A673 (cell line): ENCODE measurements at places on chromosomes 12 and 14. TPM values are rescaled to one million over a fixed set of nuclear protein-coding genes. Genes with fewer than 3 reads are reported as not detected.

Gene PPP2R5C
- total RNA-seq, result 113 and 124 TPM in 2 replicates

- H3K36me3 ChIP-seq, result no peaks in the 10 kb centered on the region
- DNase-seq, result no peak
- H3K4me1 ChIP-seq, result no peaks in the 10 kb centered on the region
- H3K4me3 ChIP-seq, result no peak overlapping the region
- H3K27ac ChIP-seq, result no peak overlapping the region
- no peaks in the 10 kb centered on the region for H3K27me3 ChIP-seq
Measured at GRCh38 chr14:75959031-75959430, 22.8 kb downstream of the TGFB3 start.

GRCh38 chr14:90290337-90291011 is 34.1 kb downstream of the PSMC1 start:
- no peak overlapping the region for H3K4me3 ChIP-seq
- H3K27ac ChIP-seq, result no peak overlapping the region
- no peaks in the 10 kb centered on the region for H3K27me3 ChIP-seq
- no peak for DNase-seq
- no peaks in the 10 kb centered on the region for H3K4me1 ChIP-seq

DNA sequence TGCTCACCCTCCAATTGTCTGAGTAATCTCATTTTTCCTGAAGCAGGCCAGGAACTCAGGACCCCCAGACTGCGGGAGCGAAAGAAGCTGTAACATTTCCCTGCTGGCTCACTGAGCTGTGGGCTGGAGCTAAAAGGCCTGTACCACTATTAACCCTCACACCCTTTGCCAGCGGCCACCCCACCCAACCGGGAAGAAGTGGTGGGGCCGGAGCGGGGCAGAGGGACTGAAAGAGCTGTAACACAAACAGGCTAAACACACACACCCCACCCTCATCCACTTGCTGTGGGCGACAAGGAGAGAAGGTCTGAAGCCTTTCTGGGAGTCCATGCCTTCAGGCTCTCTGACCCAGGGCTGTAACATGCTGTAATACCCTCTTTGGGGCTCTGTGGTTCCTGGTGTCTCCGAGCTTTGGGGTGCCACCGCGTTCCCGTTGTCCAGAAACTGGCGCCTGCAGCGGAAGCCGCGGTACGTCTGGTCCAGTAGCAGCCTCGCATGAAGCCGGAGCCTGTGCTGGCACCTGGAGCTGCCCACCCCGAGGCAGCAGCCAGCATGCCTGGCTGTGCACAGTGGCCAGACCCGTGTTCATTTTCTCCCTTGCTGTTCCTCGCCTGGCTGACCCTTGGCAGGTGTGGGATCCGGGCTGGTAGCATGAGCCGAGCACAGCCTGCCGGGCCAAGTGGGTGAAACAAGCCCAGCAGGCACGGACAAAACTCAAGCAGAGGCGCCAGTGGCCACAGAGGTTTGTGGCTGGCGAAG is 345.5 kb upstream of the MGAT4C start:
- no peak overlapping the region for H3K4me3 ChIP-seq
- no peak overlapping the region for H3K27ac ChIP-seq
- no peaks in the 10 kb centered on the region for H3K27me3 ChIP-seq
- no peaks in the 10 kb centered on the region for H3K36me3 ChIP-seq

GRCh38 chr14:95652690-95653089 is 33.5 kb upstream of the TCL1B start:
- H3K36me3 ChIP-seq, result no peaks in the 10 kb centered on the region
- no peak overlapping the region for H3K4me3 ChIP-seq
- no peak overlapping the region for H3K27ac ChIP-seq
- H3K27me3 ChIP-seq, result no peaks in the 10 kb centered on the region
- DNase-seq, result no peak

GRCh38 chr12:93015871-93016751 is 87.0 kb upstream of the EEA1 start:
- H3K27ac ChIP-seq, result no peak overlapping the region
- DNase-seq, result no peak
- no peak overlapping the region for H3K4me3 ChIP-seq
- no peaks in the 10 kb centered on the region for H3K36me3 ChIP-seq
- H3K4me1 ChIP-seq, result no peaks in the 10 kb centered on the region

Gene ERP27
- total RNA-seq, result not detected in 2 replicates

- no peaks in the 10 kb centered on the region for H3K27me3 ChIP-seq
- no peak for DNase-seq
- no peak overlapping the region for H3K27ac ChIP-seq
- no peaks in the 10 kb centered on the region for H3K36me3 ChIP-seq
Measured at GRCh38 chr14:21999402-21999801, 325.8 kb upstream of the OR4E1 start.

Gene KIF5A
- total RNA-seq, result 2.1 and 3.3 TPM in 2 replicates

Gene B4GALNT1
- total RNA-seq, result 34.5 and 39.0 TPM in 2 replicates

DNA sequence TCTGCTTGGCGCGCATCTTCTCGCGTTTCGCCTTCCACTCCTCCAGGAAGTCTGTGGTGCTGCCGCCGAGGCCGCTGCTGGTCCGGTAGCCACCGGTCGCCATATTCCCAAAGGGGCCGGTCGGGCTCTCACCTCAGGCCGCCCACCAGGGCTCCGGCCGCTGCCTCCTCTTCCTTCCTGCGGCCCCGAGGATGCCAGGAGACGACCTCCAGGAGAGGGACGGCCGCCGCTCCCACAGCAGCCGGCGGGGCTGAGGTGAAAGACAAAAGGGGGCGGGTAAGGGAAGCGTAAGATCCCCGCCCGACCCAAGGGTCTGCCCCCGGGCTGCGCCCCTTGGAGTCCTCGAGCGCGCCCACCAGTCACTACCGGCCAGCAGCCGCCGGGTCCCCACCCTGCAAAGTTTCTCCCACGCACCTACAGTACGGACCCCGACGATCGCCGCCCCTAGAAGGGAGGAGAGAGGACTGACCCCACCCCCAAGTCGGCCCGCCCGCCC is 574 bp downstream of the PAWR start:
- peaks cover 35% of the 10 kb centered on the region for H3K4me1 ChIP-seq
- H3K36me3 ChIP-seq, result no peaks in the 10 kb centered on the region
- peak overlapping the region; percentile 67 for H3K27ac ChIP-seq
- peak; percentile 45 for DNase-seq

GRCh38 chr14:66979101-66979974 is 209.9 kb upstream of the GARIN2 start:
- no peak overlapping the region for H3K27ac ChIP-seq
- no peaks in the 10 kb centered on the region for H3K27me3 ChIP-seq
- no peak overlapping the region for H3K4me3 ChIP-seq

DNA sequence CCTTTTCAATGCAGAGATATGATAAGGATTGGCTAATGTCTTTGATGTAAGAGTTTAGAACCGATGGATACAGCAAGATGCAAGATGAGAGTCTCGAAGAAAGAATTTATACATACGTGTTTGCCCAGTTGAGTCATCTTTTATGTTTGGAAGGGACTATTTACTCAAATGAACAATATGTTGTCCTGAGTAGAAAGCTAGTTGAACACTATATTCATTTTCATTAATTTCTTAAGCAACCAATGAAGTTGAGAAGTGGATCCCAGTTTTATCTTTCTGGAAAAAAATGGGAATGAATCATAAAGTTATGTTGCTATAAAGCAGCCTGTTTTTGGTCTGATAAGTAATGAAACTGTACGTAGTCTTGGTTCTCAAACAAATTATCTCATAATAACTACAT is 1431.7 kb upstream of the FLRT2 start:
- no peak overlapping the region for H3K4me3 ChIP-seq
- DNase-seq, result no peak
- no peaks in the 10 kb centered on the region for H3K4me1 ChIP-seq
- no peak overlapping the region for H3K27ac ChIP-seq

Gene KLRK1
- total RNA-seq, result 0.17 TPM in 1 of 2 replicates, not detected in the other

DNA sequence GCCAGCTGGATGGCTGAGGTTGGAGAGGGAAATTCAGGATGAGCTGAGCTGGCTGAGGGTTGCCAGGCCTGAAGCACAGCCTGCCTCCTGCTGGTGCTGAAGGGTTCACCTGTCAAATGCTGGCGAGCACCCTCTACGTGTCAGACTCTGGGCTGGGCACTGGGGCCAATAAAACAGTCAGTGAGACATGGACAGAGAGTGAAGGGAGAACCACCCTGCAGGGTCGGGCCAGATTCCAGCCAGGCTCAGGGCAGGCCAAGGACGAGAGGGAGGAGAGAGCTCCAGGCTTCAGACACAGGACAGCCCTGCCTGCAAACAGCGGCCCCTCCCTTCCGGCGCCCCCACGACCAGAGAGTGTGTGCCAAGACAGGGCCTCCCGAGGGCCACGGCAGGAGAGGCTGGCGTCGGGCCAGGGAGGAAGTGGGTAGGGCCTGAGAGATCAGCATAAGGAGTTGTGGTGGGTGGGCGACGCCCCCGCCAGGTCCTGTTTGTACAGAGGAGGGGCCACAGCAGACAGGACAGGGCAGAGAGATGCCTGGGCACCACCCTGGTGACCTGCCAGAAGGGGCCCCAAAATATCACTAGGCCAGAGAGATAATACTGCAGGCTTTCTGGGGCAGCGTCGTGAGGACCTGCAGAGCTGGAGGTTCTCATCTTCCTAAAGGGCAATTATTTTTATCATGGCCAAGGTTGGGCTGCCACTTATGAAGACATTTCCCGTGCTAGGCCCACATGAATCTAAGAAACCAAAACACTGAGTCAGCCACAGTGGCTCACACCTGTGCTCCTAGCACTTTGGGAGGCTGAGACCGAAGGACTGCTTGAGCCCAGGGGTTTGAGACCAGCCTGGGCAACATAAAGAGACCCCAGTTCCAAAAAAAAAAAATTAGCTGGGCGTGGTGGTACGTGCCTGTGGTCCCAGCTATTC is 73.1 kb upstream of the GPR68 start:
- peak overlapping the region; percentile 59 for H3K27ac ChIP-seq
- H3K4me3 ChIP-seq, result no peak overlapping the region
- peaks cover 15% of the 10 kb centered on the region for H3K4me1 ChIP-seq

- H3K36me3 ChIP-seq, result no peaks in the 10 kb centered on the region
- H3K4me1 ChIP-seq, result peaks cover 20% of the 10 kb centered on the region
- H3K27ac ChIP-seq, result no peak overlapping the region
- H3K4me3 ChIP-seq, result no peak overlapping the region
- DNase-seq, result peak; percentile 79
Measured at GRCh38 chr14:49879646-49880204, 13.2 kb upstream of the ARF6 start.

Gene OR10G2
- total RNA-seq, result 0.26 TPM in 1 of 2 replicates, not detected in the other

Gene KCNH3
- 4.0 and 4.5 TPM in 2 replicates for total RNA-seq

Gene DHH
- total RNA-seq, result 0.22 and 0.39 TPM in 2 replicates

- H3K27me3 ChIP-seq, result peaks cover 65% of the 10 kb centered on the region
- peaks cover 7% of the 10 kb centered on the region for H3K4me1 ChIP-seq
- H3K36me3 ChIP-seq, result no peaks in the 10 kb centered on the region
- DNase-seq, result no peak
- H3K27ac ChIP-seq, result no peak overlapping the region
Measured at GRCh38 chr14:36579573-36580140, 2.8 kb downstream of the NKX2-8 start.

DNA sequence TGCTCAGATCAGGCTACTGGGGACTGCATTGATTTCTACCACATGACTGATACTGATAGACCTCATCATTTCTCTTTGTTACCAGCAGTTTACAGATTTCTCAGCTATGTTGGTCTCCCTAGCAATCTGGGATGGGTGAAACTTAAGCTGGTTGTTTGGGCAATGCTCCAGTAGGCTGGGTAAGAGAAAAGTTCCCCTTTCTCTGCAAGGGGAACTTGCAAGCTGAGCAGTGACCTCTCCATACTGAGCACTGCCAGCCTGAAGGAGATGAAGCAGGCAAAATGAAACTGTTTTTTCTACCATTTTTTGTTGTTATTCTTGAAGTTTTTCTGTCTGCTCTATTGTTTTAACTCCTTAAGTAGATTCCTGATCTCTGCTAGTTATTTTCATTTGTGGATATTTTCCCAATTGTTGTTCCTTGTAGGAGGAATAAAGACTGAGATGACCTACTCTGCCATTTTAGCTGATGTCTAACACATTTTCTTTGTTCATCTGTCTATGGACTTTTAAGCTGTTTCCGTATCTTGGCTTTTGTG is 1.3 kb upstream of the OR4M1 start:
- H3K36me3 ChIP-seq, result no peaks in the 10 kb centered on the region
- no peak for DNase-seq
- no peak overlapping the region for H3K4me3 ChIP-seq
- H3K4me1 ChIP-seq, result no peaks in the 10 kb centered on the region
- H3K27me3 ChIP-seq, result no peaks in the 10 kb centered on the region

Gene RERGL
- total RNA-seq, result not detected in 2 replicates

GRCh38 chr12:108133482-108133881 is 4.4 kb downstream of the WSCD2 start:
- no peak overlapping the region for H3K27ac ChIP-seq
- no peak overlapping the region for H3K4me3 ChIP-seq
- no peak for DNase-seq
- H3K4me1 ChIP-seq, result no peaks in the 10 kb centered on the region
- peaks cover 74% of the 10 kb centered on the region for H3K27me3 ChIP-seq
- no peaks in the 10 kb centered on the region for H3K36me3 ChIP-seq

- no peaks in the 10 kb centered on the region for H3K4me1 ChIP-seq
- no peaks in the 10 kb centered on the region for H3K36me3 ChIP-seq
- H3K4me3 ChIP-seq, result no peak overlapping the region
- H3K27ac ChIP-seq, result no peak overlapping the region
Measured at GRCh38 chr12:106062693-106063092, 76.1 kb downstream of the NUAK1 start.

- no peak overlapping the region for H3K4me3 ChIP-seq
- no peaks in the 10 kb centered on the region for H3K36me3 ChIP-seq
- H3K4me1 ChIP-seq, result peaks cover 14% of the 10 kb centered on the region
- no peak overlapping the region for H3K27ac ChIP-seq
- no peak for DNase-seq
- H3K27me3 ChIP-seq, result no peaks in the 10 kb centered on the region
Measured at GRCh38 chr14:38143170-38143569, 64.5 kb upstream of the SSTR1 start.
